Hair follicle dermal papilla cell (primary cell): ENCODE measurements at places on chromosomes 12 and 14. TPM values are rescaled to one million over a fixed set of nuclear protein-coding genes. Genes with fewer than 3 reads are reported as not detected.

FITM1 gene
- not detected in 2 replicates for total RNA-seq

KIF26A gene
- 0.24 and 1.5 TPM in 2 replicates for total RNA-seq

RAD9B gene
- 0.65 and 0.97 TPM in 2 replicates for total RNA-seq

TAS2R30 gene
- total RNA-seq = 3.6 and 8.8 TPM in 2 replicates

LMO3 gene
- total RNA-seq = 2.6 and 7.6 TPM in 2 replicates

CLEC4E gene
- total RNA-seq = not detected in 2 replicates

CIROP gene
- 0.12 TPM in 1 of 2 replicates, not detected in the other for total RNA-seq

TMEM253 gene
- not detected in 2 replicates for total RNA-seq

RIPK3 gene
- 29.0 and 35.1 TPM in 2 replicates for total RNA-seq

HECTD4 gene
- 22.3 and 32.9 TPM in 2 replicates for total RNA-seq
